ENCODE measurements at places on chromosomes 1 and 21. TPM values are rescaled to one million over a fixed set of nuclear protein-coding genes. Genes with fewer than 3 reads are reported as not detected.

- DNase-seq: no peak
Measured at GRCh38 chr1:246544001-246544400, 22.1 kb downstream of the TFB2M start.

RAB13 gene
- 57.3 TPM for total RNA-seq

RXRG gene
- total RNA-seq: 5.1 TPM

GRCh38 chr1:30877205-30877912 lies 31.2 kb downstream of the SDC3 start:
- no peak for DNase-seq

STUM gene
- total RNA-seq: 0.78 TPM

GRIK3 gene
- total RNA-seq: 0.08 TPM

PWP2 gene
- 1.6 TPM for total RNA-seq

RPE65 gene
- total RNA-seq: 0.13 TPM

All from cardiac septum (tissue), 1 donor.